ENCODE measurements at places on chromosomes 1 and 21.

GRCh38 chr1:245503548-245503947 is 348.8 kb downstream of the KIF26B start:
- no peak for ATAC-seq

DNA sequence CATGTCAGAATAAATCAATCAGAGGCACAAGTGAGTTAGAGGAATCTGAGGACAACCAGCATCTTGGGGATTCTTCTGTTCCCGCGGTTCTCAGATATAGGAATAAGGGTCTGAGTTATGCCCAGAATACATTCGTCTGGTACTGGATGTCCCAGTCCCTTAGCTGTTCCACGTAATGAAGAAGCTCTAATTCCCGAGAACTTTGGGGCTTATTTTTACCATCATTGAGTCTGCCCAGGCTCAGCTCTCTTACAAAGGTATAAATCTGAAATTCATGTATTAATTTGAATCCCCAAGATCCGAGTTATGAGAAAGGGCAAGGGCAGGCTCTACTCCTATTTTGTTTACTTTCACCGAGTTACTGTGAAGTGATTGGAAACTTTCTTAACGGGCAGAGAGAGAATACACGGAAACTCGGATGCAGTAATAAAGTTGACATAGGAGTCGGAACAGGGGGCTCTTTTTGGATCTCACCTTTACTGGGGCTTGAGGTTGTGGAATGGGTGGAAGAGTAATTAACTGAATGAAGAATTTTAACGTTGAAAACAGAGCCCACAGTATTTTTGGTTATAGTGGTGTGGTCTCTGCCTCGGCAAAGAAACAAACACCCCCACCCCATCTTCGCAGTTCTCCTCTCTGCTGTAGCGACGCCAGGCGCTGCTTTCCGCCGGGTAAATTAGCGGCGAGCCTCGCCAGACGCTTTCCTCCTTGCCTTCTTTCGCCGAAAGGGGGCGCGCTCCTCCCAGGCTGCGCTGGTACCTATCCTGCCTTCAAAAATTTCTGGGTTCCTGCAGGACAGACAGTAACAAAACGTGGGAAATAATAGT is 7.1 kb downstream of the PRRX1 start:
- no peak for ATAC-seq

GRCh38 chr1:218817691-218818465 is 355.8 kb upstream of the LYPLAL1 start:
- ATAC-seq: no peak

DNA sequence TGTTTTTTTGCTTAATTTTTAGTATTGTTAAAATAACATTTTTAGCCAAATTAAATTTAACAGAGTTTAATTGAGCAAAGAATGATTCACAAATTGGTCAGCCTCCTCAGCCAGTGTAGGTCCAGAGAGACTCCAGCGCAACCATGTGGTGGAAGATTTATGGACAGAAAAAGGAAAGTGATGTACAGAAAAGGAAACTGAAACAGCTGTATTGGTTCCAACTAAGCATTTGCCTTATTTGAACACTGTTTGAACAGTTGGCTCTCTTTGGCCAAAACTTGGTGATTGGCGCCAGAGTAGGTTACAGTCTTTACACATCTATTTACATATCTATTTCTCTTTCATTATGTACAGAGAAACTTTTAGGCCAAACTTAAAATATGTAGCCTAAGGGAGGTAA is 19.4 kb downstream of the RPS6KC1 start:
- ATAC-seq: no peak

All from activated CD4-positive, CD25-positive, alpha-beta regulatory T cell treated with anti-CD3 and anti-CD28 coated beads, Interleukin-2, amount 50 U/mL, for 24 hours (primary cell).